Activated CD4-positive, alpha-beta T cell treated with anti-CD3 and anti-CD28 coated beads for 4 hours (primary cell): ENCODE measurements at places on chromosomes 16 and 17.

- DNase-seq, result peak; percentile 59
Measured at GRCh38 chr16:56193951-56194726, 2.9 kb downstream of the GNAO1 start.

DNA sequence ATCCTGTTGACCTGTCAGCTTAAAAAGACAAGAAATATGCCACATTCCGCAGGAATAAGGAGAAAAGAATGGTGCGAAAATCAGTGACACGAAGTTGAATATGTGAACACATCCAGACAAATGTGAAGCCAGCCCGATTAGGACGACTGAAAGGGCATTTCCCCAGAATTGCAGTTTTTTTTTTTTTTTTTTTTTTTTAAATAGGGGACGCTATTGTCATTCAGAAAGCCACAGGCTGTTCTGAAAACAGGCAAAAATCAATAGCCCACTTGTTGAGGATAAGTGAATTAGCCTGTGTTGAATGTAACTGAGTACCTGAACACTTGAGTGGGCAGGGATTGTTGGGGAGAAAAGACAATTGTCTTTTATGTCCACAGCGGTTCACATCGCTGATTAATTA lies 507.1 kb downstream of the WWOX start:
- no peak for DNase-seq

- DNase-seq, result no peak
Measured at GRCh38 chr17:35844547-35844946, 24.1 kb downstream of the HEATR9 start.

- DNase-seq, result no peak
Measured at GRCh38 chr16:73040136-73040535, 7.8 kb downstream of the ZFHX3 start.

DNA sequence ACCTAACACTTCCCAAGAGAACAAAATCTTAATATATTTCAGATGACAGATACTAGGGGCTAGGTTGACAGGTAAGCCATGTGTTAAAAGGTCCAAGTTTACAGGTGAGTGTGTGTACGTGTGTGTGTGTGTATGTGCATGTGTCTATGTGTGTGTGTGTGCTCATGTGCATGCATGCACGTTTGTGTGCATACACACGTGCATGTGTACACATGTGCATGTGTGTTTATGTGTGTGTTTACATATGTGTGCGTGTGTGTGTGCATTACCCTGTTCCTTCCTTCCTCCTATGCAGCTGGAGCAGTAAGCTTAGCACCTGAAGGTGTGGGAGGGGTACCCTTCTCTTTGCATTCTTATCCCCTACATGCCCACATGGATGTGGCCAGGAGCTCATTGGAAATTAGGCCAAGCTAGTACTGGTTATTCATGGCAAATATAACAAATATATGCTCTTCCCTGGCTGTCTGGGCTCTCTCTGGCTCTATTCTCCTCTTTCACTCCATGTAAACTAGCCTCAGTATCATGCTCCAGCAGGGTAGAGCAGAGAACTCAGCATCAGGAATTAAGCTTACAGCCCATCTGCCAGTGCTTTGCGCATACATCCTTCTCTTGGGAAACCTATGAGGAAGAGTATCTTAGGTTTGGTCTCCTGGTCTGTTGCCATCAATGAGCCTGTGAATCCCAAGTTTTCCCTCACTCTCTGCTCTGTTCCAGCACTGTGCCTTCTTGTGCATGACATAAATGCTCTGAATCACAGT lies 258.0 kb upstream of the MYOCD start:
- no peak for DNase-seq

- DNase-seq, result no peak
Measured at GRCh38 chr17:37774504-37774903, 29.6 kb upstream of the HNF1B start.

DNA sequence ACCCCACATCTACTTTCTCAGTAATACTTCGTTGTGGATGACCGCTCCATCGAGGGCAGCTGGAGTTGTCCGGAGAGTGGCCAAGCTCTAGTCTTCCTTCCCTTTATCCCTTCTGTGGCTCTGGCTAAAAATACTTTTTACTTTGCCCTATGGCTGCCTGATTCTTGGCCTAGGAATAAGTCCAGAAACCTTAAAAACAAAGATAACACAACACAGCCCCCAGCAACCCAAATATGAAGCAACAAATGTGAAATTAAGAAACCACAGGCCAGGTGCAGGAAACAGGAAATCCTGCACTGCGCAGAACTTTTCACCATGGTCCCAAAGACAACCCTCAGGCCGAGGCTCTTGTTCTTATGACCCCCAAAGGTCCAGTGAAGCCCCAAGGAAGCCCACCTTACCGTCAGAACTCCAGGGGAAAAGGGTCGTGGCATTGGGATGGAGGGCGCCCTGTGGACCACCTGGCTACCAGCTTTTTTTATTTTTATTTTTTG lies 26.0 kb downstream of the TK2 start:
- DNase-seq, result no peak

DNA sequence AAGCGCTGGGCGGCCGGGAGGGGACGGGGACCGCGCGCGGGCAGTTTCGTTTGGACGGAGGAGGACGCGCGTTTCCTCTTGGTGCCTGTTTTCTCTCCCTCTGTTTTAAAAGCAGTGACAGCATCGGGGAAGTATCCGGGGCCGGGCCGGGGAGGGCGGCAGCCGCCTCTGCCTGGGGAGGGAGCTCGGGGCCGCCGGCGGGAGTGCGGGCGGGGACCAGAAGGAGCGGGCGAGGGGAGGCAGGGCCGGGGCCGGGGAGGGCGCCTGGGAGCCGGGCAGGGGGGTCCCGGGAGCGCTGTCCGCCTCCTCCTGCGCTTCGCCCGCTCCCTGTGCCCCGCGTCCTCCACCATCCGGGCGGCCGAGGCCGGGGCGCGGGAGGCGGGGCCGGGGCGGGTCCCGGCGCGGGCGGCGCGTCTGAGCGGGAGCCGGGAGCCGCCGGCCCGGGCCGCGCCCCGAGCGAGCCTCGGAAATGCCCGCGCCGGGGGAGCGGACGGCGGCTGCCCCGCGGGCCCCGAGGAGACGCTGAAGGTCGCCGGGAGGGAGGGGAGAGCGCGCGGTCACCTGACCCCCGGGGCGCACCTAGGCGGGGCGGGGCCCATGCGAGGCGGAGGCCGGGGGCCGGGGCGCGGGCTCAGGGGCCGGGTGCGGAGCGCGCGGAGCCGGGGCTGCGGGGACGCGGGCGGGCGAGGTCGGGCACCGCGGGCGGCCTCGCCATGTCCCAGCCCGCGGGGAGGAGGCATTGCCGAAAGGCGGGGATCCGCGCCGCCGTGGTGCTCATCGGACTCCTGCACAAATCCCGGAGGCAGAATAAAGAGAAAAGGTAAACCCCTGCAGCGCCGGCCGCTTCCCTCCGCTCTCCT lies 57.3 kb downstream of the RAP1GAP2 start:
- DNase-seq, result peak; percentile 26

DNA sequence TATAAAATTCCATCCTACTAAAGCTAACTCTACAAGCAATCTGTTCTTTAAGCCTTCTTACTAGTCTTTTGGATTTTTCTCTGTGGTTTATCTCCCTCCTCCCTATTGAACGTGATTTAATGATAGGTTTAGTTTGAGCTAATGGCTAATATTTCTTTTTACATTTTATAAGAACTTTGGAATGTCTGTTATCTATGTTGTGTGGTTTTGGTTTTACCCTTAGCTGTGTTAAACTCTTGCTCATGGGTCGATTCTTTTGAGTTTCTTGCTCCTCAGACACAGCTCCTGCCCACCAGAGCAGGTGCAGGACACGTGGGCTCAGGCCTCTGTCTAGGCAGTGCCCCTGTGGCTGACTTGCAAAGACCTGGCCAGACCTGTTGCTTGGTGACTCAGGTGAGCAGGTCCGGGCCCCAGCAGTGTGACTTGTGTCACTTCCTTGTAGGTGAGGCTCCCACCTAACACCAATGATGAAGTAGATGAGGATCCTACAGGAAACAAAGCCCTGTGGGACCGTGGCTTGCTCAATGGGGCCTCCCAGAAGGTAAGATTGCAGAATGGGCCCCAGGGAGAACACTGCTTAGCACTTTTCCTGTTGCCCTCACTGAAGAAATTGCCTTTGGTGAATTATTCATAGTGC lies 45.1 kb downstream of the SF3B3 start:
- no peak for DNase-seq

GRCh38 chr17:77831474-77832179 lies 126.9 kb upstream of the TNRC6C start:
- DNase-seq, result no peak

DNA sequence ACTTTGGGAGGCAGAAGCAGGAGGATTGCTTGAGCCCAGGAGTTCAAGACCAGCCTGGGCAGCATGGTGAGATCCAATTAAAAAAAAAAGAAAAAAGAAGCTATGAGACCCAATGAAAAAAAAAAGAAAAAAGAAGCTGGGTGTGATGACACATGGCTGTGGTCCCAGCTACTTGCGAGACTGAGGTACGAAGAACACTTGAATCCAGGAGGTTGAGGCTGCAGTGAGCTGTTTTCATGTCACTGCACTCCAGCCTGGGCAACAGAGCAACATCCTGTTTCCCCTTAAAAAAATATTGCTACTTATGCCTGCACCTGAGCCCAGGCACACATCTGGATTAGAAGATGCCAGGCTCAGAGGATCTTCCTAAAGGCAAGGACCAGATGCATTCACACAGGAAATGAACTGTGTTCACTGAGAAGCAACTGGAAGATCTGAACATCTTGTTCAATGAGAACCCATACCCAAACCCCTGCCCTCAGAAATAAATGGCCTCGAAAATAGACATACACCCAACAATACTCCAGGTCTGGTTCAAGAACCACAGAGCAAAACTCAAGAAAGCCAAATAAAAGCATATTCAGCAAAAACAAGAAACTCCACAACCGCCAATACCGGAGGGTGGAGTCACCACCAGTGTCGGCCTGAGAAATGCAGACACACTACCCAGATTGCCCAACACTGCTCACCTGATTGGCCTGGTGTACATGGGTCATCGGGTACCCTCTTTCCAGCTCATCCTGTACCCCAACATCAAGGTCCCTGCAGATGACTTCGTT lies 4.4 kb downstream of the RNF135 start:
- no peak for DNase-seq

DNA sequence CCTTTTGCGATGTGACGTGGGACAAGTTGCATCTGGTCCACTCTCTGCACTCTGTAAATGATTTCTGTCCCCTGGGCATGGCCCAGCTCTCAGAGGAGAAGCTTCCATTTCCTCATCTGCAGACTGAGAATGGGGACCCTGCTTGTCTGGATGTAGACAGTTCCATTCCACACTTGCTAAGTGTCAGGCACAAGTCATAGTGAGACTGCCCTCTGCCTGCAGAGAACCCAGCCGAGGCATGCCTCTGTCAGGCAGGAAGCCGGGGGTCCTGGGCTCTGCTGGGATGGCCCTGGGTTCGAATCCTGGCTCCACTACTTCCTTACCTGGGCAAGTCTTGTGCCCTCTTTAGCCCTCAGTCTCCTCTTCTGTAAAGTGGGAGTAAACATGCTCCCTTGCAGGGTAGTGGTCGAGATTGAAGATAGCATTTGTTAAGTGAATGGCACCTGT lies 4.1 kb downstream of the MAP2K3 start:
- DNase-seq, result no peak

DNA sequence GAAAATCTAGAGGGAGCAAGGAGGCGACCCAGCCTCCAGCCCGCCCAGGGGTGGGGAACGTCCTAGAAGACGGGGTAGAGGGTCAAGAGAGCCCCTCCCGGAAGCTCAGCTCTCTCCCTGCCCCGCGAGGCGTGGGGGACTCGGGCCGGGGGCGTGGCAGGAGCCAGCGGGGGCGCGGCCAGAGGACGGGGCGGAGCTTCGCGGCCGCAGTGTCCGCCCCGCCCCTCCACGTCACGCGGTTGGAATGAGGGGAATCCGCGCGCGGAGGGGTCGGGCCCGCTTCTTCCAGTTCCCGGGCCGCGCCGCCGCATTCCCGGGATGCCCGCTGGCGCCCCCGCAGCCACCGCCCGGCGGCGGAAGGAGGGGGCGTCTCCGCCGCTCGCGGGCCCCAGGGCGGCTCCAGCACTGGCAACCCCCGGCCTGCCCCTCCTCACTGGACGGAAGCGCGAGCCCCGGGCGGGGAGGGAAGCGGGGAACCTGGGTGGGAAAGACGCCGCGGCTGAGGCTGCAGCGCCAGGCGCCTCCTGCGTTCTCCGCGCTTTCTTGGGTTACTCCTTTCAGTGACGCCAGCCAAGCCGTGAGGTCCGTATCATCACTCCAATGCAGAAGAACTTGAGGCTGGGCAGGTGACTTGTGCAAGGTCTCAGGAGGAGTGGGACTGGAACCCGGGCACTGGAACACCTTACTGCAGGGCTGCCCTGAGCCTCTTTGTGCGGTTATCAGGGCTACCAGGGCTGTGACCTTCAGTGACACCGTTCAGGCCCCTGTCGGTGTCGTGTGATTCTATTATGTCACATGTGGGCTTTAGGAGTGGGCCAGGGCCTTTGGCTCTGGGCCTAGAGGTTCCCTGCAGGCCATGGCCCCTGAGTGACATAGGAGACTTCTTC lies 4.3 kb downstream of the MYO1C start:
- peak; percentile 71 for DNase-seq

DNA sequence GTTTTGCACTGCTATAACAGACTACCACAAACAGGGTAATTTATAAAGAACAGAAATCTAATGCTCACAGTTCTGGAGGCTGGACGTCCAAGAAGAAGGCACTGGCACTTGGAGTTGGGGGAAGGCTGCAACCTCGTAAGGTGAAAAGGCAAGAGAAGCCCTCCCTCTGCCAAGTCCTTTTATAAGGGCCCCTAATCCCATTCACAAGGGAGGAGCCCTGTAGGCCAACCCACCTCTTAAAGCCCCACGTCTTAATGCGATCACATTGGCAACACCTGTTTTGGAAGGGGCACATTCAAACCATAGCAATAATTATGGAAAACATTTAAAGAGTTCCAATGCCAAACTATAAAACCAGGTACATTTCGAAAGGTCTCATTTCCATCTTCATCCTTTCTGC lies 5.2 kb downstream of the PKD1L3 start:
- DNase-seq, result no peak

DNA sequence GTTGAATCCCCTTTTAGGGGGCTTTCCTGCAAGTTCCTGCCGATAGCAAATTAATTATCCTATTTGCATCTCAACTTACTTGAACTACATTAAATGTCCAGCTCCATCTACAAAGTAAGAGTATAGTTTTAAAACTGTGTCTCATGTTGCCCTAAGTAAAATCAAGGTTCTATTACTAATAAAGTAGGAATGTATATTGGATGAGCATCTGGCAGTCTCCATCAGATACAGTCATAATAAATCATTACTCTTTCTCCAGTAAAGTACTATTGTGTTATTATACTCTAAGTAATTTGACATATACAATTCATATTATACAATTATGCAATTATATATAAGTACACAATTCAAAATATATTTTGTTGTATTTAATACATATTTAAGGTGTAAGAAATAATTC lies 249.3 kb downstream of the CEP112 start:
- DNase-seq, result no peak
